ENCODE measurements at places on chromosomes 1 and 21.

GRCh38 chr1:169604781-169605560, 18.7 kb upstream of the F5 start:
- DNase-seq = no peak

GRCh38 chr1:176696109-176696508, 233.1 kb downstream of the PAPPA2 start:
- no peak for DNase-seq

GRCh38 chr1:8169364-8170058, 143.4 kb upstream of the ERRFI1 start:
- DNase-seq = no peak

- no peak for DNase-seq
Observed at GRCh38 chr21:45845770-45846090, 135.8 kb upstream of the COL6A1 start.

DNA sequence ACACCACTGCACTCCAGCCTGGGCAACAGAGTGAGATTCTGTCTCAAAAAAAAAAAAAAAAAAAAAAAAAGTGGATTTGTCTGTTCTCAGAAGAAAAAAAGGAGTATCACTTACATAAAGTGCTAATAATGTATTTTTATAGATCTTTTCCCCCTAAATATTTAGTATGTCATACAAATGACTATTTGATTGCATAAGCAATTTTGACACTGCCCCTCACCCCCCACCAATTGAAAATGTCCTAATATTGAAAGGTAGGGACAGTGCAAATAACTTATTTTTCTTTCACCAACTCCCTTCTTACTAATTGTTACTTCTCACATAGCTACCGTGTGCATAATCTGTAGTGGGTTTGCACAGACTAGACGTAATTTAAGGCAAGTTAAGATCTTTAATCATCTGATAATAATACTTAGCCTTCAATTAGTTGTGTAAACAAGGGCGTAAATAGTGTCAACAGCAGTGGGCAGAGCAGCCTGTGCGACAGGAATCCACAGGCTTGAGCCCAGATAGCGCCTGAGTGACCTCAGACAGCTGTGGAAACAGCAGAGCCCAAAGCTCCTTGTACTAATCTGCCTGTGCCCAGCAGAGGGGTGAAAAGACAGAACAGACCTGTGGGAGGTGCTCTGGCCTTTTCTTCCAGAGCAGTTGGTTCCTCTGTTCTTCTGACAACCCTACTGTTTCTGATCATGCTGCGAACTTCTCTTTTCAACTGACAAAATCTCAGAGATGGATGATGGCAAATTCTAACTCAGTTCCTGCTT, 4.5 kb upstream of the IER5 start:
- no peak for DNase-seq

- DNase-seq = no peak
Observed at GRCh38 chr1:3066250-3066711, 2.7 kb upstream of the PRDM16 start.

- no peak for DNase-seq
Observed at GRCh38 chr1:94235189-94236012, 2.0 kb downstream of the ARHGAP29 start.

- no peak for DNase-seq
Observed at GRCh38 chr21:26739189-26739588, 106.0 kb downstream of the ADAMTS1 start.

DNA sequence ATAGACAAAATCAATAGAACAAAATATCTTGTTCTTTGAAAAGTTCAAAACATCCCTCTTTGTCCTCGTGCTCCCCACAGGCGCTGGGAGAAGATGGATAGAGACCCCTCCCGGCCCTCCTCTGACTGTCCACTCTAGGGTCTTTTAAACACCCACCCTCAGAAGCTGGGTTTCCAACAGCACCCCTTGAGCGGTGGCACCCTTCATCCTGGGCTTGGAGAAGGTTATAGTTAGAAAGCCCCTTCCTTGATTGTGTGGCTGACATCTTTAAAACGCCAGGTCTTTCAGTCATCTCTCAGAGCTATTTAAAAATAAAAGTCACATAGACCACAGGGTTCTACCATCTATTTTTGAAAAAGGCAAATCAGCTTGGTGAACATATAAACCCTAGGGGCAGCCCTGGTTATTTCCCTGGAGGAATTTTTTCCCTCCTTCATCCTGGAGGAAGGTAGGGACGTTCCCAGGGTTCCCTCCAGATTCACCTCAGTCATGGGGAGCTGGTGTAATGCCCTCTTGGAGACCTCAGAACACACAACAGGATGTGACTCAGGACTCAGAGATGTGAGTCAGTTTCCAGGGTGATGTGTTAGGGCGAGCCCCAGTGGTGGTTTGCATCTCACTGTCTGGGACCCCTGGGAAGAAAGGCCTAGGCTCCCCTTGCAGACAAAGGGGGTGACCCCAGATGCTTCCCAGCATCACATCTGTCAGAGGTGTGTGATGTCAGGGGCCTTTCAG, 138.5 kb downstream of the CLIC6 start:
- DNase-seq = peak; percentile 68

- no peak for DNase-seq
Observed at GRCh38 chr1:87814573-87814972, 485.9 kb downstream of the LMO4 start.

DNA sequence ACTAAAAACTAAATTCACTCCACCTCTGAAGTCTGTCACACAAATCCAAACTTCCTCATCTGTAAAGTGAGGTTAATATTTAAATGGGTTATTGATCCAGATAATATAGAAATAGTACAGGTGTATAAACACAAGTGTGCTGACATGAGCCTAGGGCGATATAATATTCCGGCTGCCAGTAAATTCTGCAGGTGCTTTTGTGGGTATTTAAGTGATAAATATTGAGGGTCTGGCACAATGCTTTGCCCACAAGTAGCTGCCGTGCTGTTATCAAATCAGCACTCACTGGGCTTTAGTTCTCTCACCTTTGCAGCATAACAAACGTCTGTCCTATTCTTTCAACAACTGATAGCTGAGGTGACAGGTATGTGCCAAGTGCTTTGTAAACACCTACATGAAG, 7.6 kb downstream of the PABPC4 start:
- DNase-seq = no peak

GRCh38 chr21:43308101-43308814, 118.7 kb downstream of the SIK1 start:
- DNase-seq = no peak

- no peak for DNase-seq
Observed at GRCh38 chr1:162663589-162664106, 31.4 kb downstream of the DDR2 start.

DNA sequence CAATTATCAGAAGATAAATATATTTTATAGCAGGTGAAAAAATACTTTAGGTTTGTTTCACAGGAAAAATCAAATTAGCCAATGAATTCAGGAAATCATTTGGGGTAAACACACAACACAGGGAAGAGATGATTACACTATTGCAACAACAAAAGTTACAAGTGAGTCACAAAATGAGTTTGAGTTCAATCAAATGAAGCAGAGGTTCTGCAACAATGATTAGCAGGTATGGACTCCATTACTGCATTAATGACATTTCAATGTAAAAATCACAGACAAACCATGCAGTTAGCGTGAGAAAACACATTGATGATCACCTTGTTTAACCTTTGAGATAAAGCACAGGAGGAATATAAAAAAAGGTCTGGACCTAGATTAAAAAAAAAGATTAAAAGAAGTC, 9.7 kb downstream of the ADGRL4 start:
- no peak for DNase-seq

DNA sequence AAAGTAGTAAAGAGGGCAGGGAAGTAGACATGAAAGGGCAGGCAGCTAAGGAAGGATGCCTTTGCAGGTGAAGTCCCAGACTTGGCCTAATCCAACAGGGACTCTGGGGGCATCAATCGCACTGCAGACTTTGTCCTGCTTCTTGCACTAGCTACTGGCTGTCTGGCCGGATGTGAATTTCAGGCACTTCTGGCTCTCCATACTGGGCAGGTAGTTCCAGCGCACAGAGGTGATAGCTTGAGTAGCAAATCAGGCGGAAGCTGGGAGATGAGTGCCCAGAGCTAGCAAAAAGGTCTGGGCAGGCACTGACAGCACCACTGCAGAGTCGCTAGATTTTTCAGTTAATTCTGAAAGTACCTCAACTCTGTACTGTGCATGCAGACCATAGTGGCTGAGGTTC, 997 bp downstream of the RSPH1 start:
- DNase-seq = no peak

DNA sequence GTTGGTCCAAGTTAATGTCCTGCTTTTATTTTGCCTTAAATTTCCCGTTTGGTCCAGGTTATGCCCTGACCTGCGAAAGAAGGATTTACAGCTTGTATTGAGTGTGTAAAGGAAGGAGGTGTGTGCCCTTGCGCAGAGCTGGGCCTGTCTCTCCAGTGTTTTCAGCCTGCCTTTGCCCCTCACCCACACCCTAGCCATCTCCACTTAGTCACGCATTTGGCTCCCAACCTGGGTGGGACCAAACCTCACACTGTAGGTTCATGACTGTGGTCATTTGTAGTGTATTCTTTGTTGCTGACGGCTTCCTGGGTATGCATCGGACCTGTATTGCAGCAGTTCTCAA, 572 bp upstream of the SRSF10 start:
- DNase-seq = no peak

GRCh38 chr1:32948905-32949304, 15.7 kb downstream of the RNF19B start:
- no peak for DNase-seq

DNA sequence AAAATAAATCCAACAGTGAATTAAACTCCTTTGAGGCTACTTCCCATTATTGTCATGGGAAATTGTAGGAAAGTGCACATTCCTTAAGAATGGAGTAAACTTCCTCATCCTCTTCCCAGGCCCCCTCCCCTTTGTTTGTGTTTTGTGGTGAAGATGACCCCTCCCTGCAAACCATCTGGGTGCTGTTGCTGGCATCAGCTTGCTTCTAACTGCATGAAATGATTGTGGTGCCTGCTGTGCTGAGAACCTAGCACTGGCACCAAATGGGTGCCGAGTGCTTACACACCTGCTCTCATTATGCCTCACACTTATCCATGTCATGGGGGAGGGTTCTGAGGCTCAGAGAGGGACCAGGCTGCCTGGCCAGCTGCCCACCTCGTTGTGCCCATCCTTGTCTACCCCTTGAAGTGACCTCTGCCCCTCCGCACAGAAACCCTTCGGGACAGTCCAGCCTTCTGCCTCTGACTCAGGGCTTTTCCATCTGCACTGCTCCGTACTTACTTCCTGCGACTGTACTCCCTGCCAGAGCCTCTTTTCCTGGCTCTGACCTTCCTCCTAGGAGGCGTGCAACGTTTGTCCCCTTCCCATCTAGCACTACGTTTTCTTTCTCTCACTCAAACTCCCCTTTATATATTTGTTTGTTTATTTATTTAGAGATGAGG, 30.6 kb downstream of the CAPN2 start:
- no peak for DNase-seq

- no peak for DNase-seq
Observed at GRCh38 chr1:89261926-89262515, 10.6 kb downstream of the GBP5 start.

DNA sequence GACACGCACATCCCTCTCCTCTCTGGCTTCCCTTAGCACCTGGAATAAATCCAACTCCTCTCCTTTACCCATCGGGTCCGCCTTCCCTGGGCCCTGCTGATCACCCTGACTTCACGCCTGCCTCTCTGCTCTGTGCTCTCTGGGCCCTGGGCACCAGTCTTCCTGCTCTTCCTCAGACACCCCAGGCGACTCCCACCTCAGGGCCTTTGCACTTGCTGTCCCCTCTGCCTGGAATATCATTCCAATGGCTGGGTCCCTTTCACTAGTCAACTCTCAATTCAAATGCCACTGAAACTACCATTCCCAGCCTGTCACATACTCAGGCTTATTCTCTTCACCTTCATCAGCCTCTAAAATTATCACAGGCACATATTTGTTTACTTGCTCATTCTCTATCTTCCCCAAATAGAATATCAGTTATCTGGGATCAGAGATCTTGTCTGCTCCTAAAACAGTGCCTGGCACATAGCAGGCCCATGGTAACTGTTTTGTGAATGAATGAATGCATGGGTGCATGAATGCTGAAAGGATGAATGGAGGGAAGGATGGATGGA, 27.2 kb upstream of the SELENON start:
- DNase-seq = no peak

GRCh38 chr1:13948888-13949391, 249.0 kb downstream of the PRDM2 start:
- no peak for DNase-seq

DNA sequence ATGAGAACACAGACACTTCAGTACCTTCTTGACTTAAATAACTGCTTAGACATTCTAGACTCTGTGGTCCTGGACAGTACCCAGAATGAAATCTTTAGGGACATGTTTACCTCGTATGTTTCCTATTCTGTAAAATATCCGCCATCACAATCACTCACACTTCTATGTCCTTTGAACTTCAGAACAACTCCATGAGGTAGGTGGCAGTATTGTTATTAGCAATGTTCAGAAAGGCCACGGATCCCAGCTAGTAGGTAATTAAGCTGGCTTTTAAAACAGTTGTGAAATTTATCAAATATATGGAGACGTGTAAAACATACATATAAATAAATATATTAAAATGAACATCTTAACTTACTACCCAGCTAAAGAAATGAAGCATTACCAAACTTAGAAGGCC, 83.4 kb downstream of the CACHD1 start:
- DNase-seq = no peak

DNA sequence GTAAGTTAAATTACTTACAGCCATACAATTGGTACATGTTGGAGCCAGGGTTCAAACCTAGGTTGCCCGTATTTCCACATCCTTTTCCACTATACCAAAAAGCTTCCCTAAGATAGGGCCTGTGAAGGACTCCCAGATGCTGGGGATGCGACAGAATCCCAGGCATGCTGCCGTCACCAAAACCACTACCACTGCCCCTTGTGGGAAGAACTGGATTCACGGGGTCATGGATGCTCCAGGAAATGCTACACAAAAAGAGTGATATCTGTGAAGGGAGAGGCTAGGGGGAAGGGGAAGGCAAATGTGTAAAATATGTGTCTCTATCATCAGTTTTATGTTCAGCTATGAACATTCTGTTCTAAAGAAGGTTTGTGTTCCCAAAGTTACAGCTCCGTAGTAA, 133.9 kb upstream of the IVNS1ABP start:
- no peak for DNase-seq

DNA sequence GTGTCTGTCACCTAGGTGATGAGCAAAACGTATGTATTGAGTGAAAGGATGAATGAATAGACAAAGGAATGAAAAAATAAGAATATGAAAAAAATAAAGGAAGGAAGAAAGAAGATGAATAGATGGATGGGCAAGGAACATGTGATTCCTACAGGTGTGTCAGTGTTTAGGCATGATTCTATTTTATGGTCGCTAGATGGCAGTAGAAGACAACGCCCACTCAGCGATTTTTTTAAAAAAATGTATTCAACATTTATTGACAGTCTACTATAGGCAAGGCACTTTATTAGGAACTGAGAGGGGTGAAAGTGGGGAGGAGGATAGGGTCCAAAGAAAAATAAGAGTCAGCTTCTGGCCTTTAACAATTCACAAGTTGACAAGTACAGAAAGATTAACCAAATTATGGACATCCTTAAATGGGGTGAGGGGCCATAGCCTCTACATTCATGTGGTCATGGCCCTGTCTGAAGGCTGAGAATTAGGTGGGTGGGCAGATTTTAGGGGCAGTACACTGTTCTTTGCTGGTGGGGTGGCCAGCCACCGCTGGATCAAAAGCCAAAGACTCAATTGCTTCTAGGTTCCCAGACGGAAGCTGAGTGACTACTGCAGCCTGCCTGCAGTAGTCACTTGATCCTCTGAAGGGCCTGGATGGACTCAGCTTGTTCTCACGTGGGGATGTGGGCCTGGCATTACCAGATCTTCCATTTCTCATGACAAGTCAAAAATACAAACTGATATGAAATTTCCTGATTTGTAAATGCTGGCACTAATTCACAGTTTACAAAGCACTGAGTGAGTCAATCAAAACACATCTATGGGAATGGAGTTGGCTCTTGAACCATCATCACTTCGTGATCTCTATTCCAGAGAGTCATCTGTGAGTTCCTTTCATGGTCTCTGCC, 83.9 kb downstream of the FASLG start:
- no peak for DNase-seq
